ENCODE measurements at places on chromosomes 7 and 10.

DNA sequence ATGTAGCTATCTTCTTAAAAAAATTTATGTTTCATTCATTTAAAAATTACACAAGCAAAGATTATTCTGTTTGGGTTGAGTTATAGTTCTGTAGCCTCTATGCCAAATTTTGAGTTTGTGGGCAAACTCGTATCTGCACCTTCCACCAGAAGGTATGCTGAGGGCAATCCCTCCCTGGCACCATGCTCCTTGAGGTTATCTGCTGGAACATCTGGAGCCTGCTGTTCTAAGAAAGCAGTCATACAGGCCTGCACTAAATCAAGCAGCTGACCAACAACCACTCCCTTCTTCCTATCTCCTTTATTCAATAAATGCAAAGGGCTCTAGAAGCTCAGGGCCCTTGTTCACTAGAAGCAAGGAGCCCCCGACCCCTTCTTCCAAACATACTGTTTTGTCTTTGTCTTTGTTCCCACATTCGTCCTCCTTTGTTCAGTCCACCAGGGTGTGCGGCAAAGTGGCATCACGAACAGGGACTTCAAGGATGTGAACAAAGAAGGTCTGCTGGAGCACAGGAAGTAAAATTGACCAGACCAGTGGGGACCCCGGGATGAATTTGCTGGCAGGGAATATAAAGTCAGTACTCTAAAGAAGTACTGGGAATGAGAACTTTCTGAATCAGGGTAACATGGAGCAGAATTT lies 36.4 kb downstream of the OR13A1 start:
- no peak for DNase-seq

GRCh38 chr7:25385506-25386136 lies 157.3 kb upstream of the NPVF start:
- DNase-seq = no peak

DNA sequence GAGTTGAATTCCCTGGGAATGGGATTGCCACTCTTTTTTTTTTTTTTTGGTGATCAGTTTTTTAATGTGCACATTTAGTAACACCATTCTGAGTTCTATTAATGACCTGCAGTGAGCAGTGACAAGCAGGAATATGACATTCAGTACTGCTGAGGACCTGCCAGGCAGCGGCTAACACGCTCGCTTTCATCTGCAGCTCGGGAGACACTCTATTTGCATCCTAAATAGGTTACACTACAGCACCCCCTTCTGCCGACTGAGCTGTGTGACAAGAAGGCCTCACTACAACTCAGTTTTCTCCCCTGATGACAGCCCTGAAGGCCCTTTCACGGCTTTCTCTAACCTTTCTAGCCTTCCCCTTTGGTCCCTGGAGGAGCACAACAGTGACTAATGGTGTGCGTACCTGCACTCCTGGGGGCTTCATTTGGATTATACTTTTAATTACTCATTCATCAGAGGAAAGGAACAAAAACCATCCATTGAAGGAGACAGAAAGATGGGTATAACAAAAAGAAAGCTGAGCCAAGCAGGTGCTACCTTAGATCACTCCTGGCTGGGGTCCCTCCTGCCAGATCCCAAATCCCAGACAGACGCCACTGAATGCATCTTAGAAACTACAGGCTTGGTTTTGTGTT lies 872.4 kb downstream of the LRMDA start:
- no peak for DNase-seq

GRCh38 chr10:80503584-80504157 lies 34.0 kb upstream of the SH2D4B start:
- DNase-seq = no peak

DNA sequence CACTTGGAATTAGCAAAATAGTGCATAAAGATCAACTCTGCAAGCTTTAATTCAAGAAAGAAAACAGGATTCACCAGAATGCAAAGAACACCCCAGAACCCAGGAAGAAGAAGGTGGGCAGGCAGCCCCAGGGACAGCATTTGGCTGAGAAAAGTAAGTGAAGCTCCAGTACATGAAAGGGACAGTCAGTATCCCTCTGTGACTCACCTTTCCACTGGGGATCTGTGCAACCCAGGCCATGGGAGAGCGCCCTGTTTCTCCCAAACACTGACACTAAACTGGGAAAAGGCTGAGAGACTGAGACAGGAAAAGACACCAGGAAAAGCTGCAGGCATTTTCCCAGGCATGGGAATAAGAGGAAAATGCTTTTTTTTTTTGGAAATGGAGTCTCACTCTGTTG lies 28.2 kb downstream of the SNX13 start:
- no peak for DNase-seq

GRCh38 chr7:128812514-128813168 lies 17.6 kb upstream of the FLNC start:
- DNase-seq = no peak

GRCh38 chr7:15662451-15662850 lies 24.0 kb downstream of the MEOX2 start:
- no peak for DNase-seq

- DNase-seq = no peak
Observed at GRCh38 chr7:130298544-130299326, 5.8 kb downstream of the CPA4 start.

DNA sequence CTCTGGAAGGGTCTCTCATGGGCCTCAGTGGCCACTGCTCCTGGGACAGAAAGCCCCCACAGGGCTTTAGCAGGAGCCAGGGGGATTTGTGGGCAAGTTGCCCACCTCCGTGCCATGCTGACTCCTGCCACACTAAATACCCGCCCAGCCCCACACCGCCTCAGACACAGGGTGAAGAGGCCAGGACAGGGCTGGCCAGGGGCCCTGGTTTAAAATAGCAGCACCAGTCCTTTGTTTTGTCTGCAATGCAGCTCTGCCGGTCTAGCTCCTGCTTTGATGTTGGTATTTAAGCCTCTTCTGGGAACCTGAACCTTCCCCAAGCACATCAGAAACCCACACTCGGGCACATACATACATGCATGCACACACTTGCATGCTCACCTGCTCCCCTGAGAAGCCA lies 14.4 kb upstream of the TNRC18 start:
- DNase-seq = no peak

DNA sequence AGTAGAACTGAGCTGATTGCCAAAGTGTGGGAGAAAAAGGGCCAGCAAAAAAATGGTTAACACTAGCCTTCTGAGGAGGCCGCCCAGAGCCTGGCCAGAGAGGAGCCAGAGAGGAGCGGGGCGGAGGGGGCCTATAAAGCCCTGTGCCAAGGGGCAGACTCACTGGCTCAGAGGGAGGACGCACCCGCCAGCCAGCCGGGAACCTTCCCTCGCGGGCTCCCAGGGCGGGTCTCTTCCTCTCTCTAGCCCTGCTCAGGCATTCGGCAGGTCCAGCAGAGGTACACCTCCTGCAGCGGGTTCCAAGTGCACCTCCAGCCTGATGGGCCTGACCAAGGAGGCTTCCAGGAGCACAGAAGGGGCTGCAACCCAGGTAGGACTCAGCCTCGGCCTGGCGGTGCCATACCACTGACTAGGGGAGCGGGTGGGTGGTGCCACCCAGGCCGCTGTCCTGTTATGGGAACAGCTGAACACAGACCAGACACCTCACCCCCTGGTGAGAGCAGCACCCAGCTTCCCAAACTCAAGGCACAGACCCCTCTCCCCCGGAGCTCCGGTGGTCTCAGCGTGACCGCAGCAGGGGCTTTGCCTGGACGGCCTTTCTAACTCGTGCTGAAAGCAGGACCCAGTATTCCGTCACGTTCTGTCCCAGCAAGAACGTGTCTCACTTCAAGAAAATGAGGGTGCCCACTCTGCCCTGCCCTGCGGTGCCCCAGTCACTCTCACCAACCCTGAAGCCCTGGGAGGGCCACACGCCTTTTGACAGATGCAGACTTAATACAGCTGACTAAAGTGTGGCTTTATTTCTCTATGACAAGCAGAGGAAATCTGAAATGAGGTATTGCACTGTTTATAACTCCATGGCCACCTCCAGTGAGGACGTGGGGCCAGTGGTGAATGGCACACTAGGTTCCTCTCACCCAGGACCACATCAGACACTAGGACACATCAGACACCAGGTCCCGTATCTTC lies at the start of gene GPER1:
GPER1 (plus strand) TSS at position 162 of the 969 bp plus-strand sequence. CDS start 3,616 bp downstream, outside the sequence.
- DNase-seq = no peak

GRCh38 chr7:116195451-116195850 lies 14.9 kb upstream of the TES start:
- no peak for DNase-seq

GRCh38 chr10:132645247-132645530 lies 107.6 kb downstream of the INPP5A start:
- DNase-seq = no peak
